ENCODE measurements at places on chromosomes 3 and 15.

- DNase-seq, result no peak
These were observed 31.7 kb upstream of the NR2C2 start for GRCh38 chr3:14915636-14916222.

DNA sequence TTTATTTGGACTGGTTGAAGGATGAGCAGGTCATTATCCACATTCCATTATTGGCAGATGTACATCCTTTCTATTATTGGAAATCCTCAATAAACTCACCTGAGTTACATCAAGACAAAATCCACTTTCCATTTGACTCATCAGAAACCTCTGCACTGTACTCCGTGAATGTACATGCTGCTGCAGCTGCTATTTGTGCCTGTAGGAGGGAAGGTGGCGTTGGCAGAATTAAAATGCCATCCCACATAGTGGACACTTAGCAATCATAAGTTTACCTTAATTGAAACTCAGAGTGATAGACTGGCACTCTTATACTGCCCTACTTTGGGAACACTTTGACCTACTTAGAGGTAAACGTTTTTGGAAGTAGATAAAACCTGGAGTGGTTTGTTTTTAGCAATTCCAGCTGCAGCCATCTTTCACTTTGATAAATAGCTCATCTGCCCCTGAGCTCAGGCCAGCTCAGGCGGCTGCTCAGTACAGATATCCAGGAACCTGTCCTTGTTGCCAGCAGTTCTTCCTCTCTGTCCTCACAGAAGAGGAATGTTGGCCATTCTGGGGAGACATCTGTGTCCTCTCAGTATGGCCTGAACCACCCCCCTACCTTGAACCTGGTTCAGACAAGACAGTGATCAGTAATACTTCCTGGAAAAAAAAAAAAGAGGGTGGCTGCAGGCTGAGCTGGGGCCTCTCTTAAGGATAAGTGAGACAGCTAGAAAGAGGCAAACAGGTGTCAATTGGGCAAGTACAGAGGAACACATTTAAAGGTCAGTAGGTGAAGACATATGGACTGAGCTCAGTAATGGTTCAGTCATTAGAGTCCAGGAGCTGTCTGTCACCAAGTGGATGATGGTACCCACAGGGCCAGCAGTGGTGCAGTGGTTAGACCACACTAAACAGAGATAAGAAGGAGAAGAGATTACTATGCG lies 153.4 kb upstream of the UMPS start:
- no peak for DNase-seq

DNA sequence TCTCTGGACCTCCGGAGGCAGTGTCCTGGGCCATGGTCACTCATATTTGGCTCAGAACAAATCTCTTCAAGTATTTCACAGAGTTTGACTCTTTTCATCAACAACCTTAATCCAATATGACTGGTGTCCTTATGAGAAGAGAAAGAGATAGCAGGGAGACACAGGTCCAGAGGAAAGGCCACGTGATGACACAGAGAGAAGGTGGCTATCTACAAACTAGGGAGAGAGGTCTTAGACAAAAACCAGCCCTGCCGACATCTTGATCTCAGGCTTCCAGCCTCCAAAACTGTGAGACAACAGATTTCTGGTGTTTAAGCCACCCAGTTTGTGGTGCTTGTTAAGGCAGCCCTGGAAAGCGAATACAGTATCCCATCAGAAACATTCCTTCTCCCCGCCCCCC lies 237.1 kb upstream of the PROK2 start:
- no peak for DNase-seq

DNA sequence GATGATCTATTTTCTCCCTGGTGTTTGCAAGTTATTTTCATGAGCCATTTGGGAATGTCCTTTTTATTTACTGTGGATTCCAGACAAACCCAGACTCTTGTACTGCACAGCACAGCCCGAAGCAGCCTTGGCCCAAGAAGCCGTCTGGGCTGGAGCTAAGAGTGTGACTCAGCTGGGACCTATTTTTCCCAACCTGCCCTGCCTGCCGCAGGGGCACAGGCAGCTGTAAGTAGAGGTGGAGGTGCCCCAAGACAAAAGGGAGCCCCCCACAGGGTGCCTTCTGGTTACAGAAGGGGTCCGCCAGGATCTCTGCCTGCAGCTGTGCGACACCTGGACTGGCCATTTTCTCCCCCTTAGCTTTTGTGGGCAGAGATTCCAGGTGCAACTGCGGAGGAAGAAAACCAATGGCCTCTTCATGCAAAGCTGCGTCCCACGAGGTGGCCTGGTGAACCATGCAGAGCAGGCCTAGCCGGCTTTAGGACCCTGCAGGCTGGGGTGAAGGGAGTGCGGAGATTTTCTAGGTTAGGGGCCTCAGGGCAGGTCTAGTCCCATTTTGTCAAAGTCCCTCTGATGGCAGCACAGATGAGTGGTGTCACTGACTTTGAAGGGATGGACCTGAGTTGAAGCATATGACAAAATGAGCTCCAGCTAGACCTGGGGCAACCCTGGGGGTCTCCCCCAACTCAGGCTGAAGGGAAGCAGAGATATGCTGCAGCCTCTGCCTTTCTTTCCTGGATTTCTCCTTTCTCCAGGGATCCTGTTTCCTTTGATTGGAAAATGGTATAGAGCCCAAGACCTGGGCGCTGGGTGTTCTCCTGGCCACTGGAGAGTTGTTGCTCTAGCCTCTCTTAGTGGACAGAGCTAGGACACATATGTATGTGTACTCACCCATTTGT lies 131.2 kb downstream of the KLF13 start:
- DNase-seq, result no peak

DNA sequence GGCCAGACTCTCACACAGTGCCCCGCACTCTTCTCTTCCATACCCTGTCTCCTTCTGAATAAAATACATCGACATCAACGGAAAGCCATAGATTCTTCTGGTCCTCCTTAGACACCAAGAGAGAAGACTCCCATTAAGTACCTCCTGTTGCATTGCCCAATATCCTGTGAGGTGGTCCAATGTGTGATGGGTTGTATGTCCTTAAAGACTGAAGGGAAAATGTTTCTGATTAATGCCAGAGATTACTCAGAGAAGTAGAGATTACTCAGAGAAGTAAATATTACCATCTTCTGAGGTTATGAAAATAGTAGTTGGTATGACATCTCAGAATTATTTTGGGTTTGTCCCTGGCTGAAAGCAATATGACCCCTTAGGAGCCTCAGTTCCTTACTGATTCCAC lies 60.8 kb upstream of the GALNT15 start:
- no peak for DNase-seq

DNA sequence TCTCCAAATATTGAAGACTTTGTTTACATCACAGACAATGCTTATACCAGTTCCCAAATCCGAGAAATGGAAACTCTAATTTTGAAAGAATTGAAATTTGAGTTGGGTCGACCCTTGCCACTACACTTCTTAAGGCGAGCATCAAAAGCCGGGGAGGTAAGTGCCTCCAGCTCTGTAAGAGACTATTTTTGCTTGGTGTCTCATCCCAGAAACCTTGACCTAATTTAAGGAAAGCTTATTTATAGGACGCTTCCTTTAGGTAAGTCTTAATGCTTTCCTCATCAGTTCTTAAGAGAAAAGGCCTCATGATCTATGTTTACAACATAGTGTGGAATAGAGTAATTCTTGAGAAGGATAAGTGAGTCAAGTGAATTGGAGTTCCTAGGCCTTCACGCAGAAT lies 11.8 kb downstream of the CCNB2 start:
- no peak for DNase-seq

- no peak for DNase-seq
These were observed 93.5 kb upstream of the PRICKLE2 start for GRCh38 chr3:64318668-64319271.

GRCh38 chr3:11556851-11557644 lies 86.7 kb downstream of the VGLL4 start:
- DNase-seq, result no peak

DNA sequence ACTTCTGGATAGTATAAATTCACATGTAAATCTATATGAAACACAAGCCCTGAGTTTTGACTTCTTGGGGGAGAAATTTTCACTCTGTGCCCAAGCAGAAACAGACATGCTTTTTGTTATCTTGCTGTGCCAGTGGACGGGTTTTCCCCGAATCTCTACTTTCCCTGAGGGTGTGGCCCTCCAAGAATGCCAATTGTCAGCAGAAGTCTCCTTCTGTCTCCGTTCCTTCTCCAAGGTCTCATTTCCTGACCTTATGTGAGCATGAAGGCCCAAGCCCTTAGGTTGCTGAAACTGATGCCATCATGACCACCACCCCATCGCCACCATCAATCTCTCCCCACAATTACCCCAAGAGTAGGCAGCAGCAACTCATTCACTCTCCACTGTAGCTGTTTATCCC lies 253.8 kb downstream of the XXYLT1 start:
- DNase-seq, result no peak

DNA sequence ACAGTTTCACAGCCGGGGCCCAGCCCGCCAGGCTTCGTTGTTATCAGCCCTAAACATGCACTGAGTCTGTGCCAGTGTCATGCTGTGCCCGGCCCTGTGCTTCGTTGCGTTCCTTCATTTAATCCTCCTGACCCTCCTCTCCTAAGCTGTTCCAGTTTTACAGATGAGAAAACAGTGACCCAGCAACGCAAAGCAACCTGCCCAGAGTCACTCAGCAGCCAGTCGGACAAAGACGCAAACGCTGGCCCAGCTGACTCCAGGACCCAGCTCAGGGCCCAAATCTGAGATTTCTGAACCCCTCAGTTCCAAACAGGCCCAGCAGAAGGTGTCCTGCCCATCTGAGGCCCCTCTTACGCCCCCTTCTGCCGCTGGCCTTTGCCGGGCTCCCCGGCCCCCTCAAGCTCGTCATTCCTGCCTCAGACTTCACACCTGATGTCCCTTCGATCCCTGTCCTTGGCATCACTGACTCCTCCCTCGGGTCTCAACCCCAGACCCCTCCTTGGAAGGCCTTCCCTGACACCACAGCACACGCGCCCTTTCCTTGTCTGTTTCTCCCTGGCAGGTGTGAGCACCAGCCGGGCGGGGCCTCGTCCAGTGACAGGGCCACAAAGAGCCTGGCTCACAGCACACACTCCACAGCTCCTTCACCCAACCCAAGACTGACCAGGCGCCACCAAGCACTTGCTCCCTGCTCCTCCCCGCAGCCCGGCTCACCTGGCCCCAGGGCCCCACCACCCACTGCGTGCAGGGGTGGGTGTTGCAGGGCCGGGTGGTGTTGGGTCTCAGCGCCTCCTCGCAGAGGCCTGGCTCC lies 48.1 kb downstream of the ADAMTS7 start:
- DNase-seq, result no peak

GRCh38 chr3:184004476-184004875 lies 13.2 kb downstream of the ABCC5 start:
- no peak for DNase-seq

DNA sequence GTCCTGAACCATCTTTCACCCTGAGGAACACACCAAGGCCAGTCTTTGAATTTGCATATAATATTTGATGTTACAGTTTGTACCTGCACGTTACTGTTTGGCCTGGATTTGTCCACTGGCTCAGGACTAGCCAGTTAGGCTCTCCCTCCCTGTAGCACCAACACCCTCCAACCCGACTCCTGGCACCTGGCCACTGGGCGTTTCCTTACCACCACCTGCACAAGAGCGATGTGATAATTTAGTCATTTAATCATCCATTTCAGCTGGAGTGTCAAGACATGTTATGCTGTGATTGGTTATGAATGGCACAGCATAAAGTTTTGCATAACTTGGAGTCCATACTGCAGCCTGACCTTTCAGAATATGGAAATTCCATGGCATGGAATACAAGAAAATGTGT lies 242.4 kb downstream of the KCNMB2 start:
- no peak for DNase-seq

- DNase-seq, result no peak
These were observed 45.6 kb upstream of the PIK3R4 start for GRCh38 chr3:130792246-130792645.

- DNase-seq, result no peak
These were observed 16.8 kb downstream of the BCL2L10 start for GRCh38 chr15:52095597-52096262.

DNA sequence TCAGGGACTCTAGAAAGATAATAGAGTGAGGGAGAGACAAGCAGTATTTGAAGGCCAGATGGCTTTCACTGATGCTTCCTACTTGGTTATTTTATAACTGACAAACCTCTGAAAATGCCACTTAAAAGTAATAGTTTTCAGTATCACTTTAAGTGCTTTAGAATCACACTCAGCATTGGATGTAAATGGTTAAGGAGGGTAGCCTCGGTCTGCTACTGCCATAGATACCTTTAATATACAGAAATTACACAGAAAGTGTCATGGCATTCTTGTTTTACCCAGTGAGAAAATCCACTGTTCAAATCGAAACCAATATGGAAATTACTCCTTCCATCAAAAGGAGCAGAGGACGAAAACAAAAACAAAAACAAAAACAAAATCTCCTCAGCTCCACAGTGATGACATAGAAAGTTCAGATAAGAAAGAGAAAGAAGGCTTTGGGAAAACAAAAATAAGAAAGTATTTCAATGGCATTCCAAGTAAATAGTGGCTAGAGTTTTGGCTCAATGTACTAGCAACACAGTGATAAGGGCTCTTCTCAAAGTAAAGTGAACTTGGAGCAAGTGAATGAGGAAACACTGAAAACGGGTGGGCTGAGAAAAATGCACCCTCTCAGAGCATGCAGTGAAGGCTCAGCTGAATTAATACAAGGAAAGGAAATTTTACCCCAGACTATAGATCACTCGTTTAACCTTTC lies 43.2 kb upstream of the CD47 start:
- DNase-seq, result no peak

DNA sequence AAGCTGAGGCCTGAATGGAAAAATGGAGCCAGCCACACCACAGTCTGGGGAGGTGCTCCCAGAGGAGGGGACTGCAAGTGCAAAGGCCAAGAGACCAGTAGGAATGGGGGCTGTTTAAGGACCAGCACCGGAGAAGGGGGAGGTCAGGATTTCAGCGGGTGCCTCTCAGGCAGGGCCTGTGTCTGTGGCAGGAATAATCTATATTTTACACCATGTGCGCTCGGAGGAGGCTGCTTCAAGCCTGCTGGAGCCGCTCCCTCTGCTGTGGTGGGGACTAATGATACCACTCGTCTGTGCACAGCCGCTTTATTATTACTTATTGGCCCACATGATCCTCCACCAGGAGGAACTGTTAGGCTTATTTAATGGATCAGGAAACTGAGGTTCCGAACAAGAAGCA lies 45.3 kb downstream of the TPRA1 start:
- no peak for DNase-seq

DNA sequence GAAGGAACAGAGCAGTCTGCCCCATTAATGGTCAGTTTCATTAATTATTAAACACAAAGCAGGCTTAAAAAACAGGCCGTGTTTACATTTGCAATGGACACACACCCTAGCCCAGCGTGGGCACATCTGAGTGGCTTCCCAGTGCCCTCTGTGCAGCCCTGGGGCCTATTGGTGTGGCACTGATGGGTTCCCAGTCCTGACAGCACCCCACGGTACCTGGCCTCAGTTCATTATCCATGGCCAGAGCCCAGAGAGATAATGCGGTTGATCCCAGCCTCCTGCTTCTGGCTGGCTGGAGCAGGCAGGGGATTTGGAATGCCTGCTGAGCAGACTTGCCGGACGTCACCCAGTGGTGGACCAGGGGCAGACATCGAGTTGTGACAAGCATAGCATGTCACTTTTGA lies 110.5 kb upstream of the ABHD17C start:
- DNase-seq, result no peak

- DNase-seq, result no peak
These were observed 110.2 kb downstream of the ST8SIA2 start for GRCh38 chr15:92503889-92504288.

GRCh38 chr15:40737048-40737447 lies 18.0 kb downstream of the RMDN3 start:
- no peak for DNase-seq

- DNase-seq, result peak; percentile 21
These were observed 403.0 kb upstream of the ONECUT1 start for GRCh38 chr15:53193149-53193548.

Measured in right lung (tissue), 10 donors.